ENCODE measurements at places on chromosomes 6 and 20.

DNA sequence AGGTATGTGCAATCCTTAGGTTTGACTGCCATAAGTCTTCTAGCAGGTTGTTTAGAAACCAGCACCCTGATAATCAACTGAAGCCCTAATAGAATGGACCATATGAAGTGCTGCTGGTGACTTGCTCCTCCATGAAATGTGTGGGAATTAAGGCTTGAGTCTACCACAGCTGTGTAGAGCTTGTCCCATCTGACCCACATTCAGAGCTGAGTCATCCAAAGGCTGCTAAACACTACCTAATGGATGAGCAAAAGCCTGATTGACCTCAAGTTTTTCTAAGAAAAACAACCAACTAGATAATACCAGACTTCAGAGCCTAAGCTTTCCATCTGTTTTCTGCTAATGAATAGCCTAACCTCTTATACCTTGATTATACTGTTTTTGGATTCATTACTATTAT, 120.3 kb upstream of the MOCS1 start:
- DNase-seq: no peak

DNA sequence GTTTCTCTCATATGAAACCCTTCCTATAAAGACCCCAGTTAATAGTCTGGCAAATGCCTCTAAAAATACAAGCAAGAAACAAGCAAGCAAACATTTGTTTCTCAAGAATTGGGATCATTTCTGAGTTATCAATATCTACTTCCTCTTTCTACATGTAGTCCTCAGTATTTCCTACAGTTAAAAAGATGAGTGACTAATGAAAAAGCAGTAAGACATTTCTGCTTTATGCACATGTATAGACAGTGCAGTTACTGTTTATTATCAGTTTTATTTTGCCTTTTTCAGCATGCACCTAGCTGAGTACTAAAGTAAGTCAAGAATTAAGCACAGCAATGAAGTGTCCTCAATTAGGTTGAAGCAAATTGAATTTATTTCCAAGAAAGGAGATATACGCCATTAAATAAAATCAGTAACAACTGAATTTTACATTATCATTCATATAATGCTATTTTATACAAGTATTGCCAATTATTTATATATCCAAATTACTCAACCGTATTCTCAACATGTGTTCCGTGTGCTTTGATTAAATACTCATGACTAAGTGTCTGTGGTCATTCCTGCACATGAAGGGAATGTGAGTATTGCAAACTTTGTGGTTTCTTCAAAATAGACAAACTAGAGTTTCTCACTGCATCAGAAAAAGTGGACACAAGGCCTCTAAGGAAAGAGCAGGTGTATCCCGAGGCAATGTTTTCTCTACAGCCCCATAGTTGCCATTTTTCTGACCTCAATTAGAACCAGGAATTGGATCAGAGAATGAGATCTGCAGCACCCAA, 159.3 kb upstream of the MARCKS start:
- no peak for DNase-seq

DNA sequence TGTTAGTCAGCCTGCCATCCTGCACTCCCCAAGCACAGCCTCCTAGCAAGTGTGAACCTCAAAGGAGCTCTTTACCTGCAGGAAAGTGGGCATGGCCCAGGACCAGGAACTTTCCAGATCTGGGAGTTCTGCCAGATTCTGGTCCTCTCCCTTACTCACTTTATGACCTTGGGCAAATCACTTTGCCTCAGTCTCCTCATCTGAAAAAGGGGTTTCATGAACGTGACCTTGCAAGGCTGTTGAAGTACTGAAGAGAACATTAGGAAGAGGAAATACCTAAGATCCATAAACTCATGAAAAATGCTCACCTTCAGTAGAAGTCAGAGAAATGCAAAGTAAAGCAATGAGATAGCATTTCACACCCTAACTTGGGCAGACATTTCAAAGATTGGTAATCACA, 26.8 kb upstream of the DSN1 start:
- DNase-seq: no peak

- DNase-seq: no peak
Measured at GRCh38 chr6:62805431-62805830, 405.8 kb upstream of the FKBP1C start.

- DNase-seq: no peak
Measured at GRCh38 chr20:57851796-57852195, 142.0 kb upstream of the PMEPA1 start.

DNA sequence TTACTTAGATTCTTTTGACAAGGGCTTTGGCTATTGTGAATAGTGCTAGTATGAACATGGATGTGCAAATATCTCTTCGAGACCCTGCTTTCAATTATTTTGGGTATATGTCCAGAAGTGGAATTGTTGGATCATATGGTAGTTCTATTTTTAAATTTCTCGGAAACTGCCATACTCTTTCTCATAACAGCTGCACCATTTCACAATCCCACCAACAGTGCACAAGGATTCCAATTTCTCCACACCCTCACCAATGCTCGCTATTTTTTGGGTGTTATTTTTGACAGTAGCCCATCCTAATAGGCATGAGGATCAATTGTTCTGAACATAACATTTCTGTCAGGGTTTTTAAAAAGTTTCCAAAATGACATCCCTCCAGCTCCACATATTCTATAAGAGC, 69.2 kb upstream of the ESR1 start:
- no peak for DNase-seq

- no peak for DNase-seq
Measured at GRCh38 chr20:24773751-24774201, 175.3 kb upstream of the CST7 start.

- DNase-seq: no peak
Measured at GRCh38 chr6:21383450-21384085, 210.0 kb upstream of the SOX4 start.

DNA sequence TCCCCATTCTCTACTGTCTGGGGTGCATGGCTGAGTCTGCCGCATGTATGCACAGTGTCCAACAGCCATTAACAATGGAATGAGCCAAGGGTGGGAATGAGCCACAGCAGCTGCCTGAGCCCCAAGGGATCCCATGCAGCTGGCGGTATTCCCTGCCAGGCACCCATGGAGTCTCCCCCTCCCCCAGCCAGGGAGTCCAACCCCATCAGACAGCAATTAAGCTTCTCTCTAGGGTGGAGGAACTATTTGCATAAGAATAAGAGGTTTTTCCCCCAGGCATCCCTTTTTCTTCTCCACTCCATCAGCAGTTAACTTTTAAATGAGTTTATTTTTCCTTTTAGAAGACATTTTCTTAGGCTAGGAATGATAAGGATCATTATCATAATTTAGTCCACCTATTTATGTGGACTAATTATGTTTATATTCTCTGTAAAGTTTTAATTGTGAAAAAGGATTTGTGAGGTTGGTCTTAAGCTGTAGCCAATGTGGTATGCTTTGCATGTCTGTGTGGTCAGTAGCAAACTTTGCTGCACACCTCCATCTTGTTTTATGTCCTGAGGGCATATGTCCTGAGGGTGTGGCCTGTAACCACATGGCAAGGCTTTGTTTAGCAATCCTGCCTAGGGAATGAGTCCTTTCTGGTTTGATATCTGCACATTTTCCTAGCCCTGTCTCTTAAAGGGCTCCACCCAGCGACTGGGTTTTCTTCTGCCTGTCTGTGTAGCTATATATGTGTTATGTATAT, 158.9 kb upstream of the OLIG3 start:
- no peak for DNase-seq
